Lower leg skin (tissue), 4 donors: ENCODE measurements at places on chromosomes 7 and 10.

GRCh38 chr7:47453093-47454061, 128.5 kb downstream of the TNS3 start:
- peak; percentile 85 for DNase-seq

DNA sequence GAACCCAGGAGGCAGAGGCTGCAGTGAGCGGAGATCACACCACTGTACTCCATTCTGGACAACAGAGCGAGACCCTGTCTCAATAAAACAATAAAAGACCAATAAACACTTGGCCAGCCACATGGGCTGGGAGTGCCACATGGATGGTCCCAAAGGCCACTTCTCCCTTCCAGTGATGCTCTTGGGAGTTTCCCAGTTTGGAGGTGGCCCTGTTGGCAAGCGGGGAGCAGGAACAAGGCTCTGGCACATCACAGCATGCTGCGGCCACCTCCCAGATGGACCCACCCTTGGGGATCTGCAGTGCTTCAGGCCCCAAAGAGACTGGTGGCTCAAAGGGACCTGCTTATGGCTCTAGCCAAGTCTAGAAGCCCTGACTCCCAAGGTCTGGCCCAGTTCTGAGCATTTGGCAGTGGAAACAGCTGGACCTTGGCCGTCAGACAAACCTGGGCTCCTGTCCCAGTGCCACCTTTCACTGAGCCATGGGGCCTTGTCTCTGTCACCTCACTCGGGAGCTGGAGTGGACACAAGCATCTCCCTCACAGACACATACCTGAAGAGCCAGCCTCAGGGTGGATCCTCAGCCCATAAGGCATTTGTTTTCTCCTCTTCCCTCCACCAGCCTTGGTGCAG, 91.7 kb downstream of the COL13A1 start:
- DNase-seq = no peak

- DNase-seq = no peak
Measured at GRCh38 chr7:8169171-8169570, 92.8 kb downstream of the ICA1 start.

DNA sequence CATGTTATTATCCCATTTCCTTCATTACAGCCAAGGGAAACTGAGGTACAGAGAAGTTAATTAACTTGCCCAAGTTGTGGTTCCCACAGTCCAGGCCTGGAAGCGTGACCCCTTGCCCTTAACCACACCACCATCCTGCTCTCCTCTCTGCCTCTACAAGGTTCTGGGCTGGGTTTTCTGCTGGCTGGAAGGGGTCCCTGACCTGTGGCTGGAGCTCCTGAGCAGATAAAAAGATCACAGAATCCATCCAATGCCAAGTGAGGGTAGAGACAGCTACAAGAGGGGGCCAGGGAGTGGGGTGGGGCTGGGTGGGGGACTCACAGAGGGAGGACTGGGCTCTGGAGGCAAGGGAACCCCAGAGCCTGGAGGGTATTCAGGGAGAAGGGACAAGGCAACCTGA, 9.7 kb downstream of the ASB10 start:
- peak; percentile 52 for DNase-seq

- peak; percentile 86 for DNase-seq
Measured at GRCh38 chr7:42235741-42236161, 1.3 kb downstream of the GLI3 start.

DNA sequence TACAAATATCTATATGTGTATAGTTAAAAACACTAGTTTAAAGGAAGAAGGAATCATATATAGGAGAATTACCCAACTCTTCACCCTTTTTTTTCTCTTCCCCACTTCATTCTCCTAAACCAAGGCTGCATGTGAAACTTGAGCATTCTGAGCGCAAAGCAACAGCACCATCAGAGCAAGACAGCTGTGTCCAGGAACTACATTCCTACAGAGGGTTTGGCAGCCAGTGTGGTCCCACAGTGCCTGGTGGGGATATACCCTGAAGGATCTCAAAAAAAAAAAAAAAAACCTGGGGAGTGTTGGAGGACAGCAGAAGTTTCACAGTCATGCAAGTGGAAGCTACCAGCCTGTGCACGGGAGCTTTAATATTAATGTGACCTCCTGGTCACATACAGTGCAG, 310.4 kb downstream of the CTNNA3 start:
- DNase-seq = no peak

- no peak for DNase-seq
Measured at GRCh38 chr10:57959318-57960006, 308.2 kb downstream of the IPMK start.

GRCh38 chr7:96837593-96837992, 127.9 kb upstream of the SEM1 start:
- DNase-seq = no peak
